ENCODE measurements at places on chromosomes 3 and 15.
A peak's percentile ranks its signal among the peaks of the same experiment; 100 is the strongest.

- no peaks in the 10 kb centered on the region for H3K27me3 ChIP-seq
- H3K36me3 ChIP-seq, result no peaks in the 10 kb centered on the region
- no peak for DNase-seq
- peaks cover 36% of the 10 kb centered on the region for H3K4me1 ChIP-seq
These were observed 10.2 kb downstream of the CDCP1 start for GRCh38 chr3:45135959-45136358.

- DNase-seq, result no peak
- no peaks in the 10 kb centered on the region for H3K36me3 ChIP-seq
- H3K4me1 ChIP-seq, result no peaks in the 10 kb centered on the region
- H3K27ac ChIP-seq, result no peak overlapping the region
- H3K27me3 ChIP-seq, result no peaks in the 10 kb centered on the region
These were observed 138.7 kb upstream of the CBLB start for GRCh38 chr3:106007512-106007911.

DNA sequence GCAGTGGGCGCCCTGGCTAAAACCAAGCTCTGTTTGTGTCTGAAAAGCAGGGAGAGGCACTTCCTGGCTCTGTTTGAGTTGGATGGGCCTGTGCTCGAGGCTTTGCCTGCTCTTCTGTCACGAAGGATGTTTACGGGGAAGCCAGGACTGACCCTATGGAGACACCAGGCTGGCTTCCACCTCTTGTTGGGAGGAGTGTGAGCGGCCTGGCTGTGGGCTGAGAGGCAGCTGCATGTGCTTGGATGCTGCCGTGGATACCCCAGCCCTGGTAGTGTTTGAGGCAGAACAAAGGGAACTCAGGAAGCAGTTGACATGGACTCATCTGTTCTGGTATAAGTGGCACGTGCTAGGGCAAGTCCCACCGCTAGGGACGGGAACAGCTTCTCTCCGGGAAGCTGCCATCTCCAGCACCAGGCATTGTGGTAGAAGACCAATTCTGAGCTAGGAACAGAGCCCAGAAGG is 17.6 kb upstream of the SLC41A3 start:
- H3K36me3 ChIP-seq, result no peaks in the 10 kb centered on the region
- peak; percentile 80 for DNase-seq
- peaks cover 17% of the 10 kb centered on the region for H3K4me1 ChIP-seq
- H3K27ac ChIP-seq, result peak overlapping the region; percentile 12

DNA sequence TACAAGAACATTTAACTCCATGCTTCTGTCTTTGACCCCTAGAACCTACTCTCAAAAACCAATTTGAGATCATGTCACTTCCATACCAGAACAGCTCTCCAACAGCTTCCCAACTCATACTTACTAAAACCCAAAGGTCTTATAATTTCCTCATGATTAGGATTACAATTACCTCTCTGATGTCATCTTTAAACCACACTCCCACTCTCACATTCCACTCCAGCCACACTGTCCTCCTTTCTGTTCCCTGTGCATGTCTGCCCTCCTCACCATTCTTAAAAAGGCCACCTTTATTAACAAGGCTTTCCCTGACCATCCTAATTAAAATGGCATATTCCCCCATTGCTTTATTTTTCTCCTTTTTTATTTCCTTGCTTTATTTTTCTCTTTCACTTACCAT is 18.9 kb downstream of the PHC3 start:
- H3K36me3 ChIP-seq, result no peaks in the 10 kb centered on the region
- no peak overlapping the region for H3K27ac ChIP-seq
- DNase-seq, result no peak
- H3K4me1 ChIP-seq, result peaks cover 13% of the 10 kb centered on the region

- H3K36me3 ChIP-seq, result no peaks in the 10 kb centered on the region
- peak overlapping the region; percentile 79 for H3K27ac ChIP-seq
- H3K4me3 ChIP-seq, result peak overlapping the region; percentile 9
- DNase-seq, result no peak
These were observed 5.6 kb downstream of the CSK start for GRCh38 chr15:74787251-74788041.

GRCh38 chr3:158685159-158685558 is 12.7 kb upstream of the LXN start:
- peaks cover 14% of the 10 kb centered on the region for H3K36me3 ChIP-seq
- no peak overlapping the region for H3K4me3 ChIP-seq
- no peak overlapping the region for H3K27ac ChIP-seq
- no peaks in the 10 kb centered on the region for H3K4me1 ChIP-seq

GRCh38 chr3:102531686-102532085 is 96.9 kb downstream of the ZPLD1 start:
- H3K27me3 ChIP-seq, result no peaks in the 10 kb centered on the region
- H3K36me3 ChIP-seq, result no peaks in the 10 kb centered on the region
- H3K4me3 ChIP-seq, result no peak overlapping the region
- no peak overlapping the region for H3K27ac ChIP-seq
- DNase-seq, result no peak
- H3K4me1 ChIP-seq, result peaks cover 7% of the 10 kb centered on the region

- H3K4me3 ChIP-seq, result no peak overlapping the region
- no peak overlapping the region for H3K27ac ChIP-seq
- DNase-seq, result no peak
- H3K27me3 ChIP-seq, result no peaks in the 10 kb centered on the region
- peaks cover 17% of the 10 kb centered on the region for H3K4me1 ChIP-seq
These were observed 149.7 kb upstream of the IL12A start for GRCh38 chr3:159838938-159839337.

DNA sequence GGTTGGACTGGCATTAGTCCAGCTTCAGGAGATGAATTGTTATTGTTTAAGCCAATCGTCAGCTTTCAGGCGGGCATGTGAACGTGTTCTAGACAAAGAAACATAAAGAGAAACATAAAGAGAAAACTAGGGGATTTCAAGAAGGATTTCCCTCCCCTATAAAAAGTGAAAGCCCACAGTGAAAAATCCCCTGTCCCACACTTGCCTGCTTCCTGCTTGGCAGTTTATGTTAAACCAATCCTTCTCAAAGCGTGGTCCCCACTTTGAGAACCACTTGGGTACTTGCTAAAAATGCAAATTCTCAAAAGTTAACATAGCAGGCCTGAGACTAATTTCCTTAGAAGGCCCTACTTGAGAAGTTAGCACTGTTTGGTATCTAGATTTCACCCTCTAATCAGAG is 293.0 kb upstream of the SOX14 start:
- no peak for DNase-seq
- no peak overlapping the region for H3K4me3 ChIP-seq
- no peak overlapping the region for H3K27ac ChIP-seq
- no peaks in the 10 kb centered on the region for H3K27me3 ChIP-seq
- no peaks in the 10 kb centered on the region for H3K36me3 ChIP-seq

- DNase-seq, result no peak
- no peak overlapping the region for H3K27ac ChIP-seq
- H3K36me3 ChIP-seq, result peaks cover 26% of the 10 kb centered on the region
- H3K4me3 ChIP-seq, result no peak overlapping the region
- H3K27me3 ChIP-seq, result no peaks in the 10 kb centered on the region
These were observed 11.4 kb downstream of the CCDC14 start for GRCh38 chr3:123949641-123950040.

- no peak overlapping the region for H3K27ac ChIP-seq
- no peaks in the 10 kb centered on the region for H3K27me3 ChIP-seq
- H3K4me1 ChIP-seq, result no peaks in the 10 kb centered on the region
- no peaks in the 10 kb centered on the region for H3K36me3 ChIP-seq
These were observed 40.0 kb downstream of the SLC6A11 start for GRCh38 chr3:10855871-10856662.

GRCh38 chr3:13792051-13792490 is 87.8 kb downstream of the WNT7A start:
- no peak for DNase-seq
- H3K4me1 ChIP-seq, result no peaks in the 10 kb centered on the region
- H3K4me3 ChIP-seq, result no peak overlapping the region
- no peaks in the 10 kb centered on the region for H3K36me3 ChIP-seq

GRCh38 chr15:33296050-33296449 is 14.7 kb upstream of the RYR3 start:
- no peak overlapping the region for H3K27ac ChIP-seq
- no peak overlapping the region for H3K4me3 ChIP-seq
- no peaks in the 10 kb centered on the region for H3K36me3 ChIP-seq
- no peaks in the 10 kb centered on the region for H3K4me1 ChIP-seq
- no peaks in the 10 kb centered on the region for H3K27me3 ChIP-seq

DNA sequence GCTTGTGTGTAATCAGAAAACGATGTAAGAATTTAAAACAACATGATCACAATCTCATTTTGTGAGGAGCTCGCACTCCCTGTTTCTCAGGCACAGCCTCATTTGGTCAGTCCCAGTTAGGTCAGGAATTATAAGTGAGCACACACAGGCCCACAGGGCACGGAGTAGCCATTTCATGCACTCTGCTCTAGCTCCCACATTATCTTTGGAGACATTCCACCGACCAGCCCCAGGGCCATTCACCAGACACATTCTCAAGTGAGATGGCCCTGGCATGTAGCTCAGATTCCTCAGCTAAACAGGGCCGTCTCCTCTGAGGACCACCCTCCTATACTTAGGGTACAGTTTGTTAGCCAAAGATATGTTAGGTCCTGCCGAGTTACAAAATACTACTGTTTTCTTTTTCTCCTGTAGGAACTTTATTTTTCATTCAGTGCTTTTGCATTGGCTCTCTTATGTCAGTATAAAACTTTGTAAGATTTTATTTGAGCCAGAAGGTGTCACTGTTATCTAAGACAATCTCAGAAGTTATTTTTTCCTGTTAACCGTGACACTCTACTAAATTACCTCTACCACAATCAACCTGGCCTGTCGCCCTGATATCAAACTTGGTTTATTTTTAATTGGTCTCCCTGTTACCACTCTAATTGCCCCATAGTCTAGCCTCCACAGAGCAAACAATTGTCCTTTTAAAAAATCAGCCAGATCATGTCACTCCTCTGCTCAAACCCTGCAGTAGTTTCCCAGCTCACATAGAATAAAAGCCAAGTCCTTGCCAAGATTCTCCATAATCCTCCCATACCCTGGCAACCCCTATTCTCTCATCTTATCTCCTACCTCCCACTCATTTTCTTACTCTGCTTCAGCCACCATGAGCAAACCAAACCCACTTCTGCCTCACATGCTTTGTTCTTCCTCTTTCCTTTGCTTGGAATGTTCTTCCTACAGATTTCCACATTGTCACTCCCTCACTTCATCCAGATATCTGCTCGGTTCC is 105.7 kb downstream of the PPP2R3A start:
- H3K4me3 ChIP-seq, result no peak overlapping the region
- DNase-seq, result no peak
- H3K27me3 ChIP-seq, result no peaks in the 10 kb centered on the region
- H3K27ac ChIP-seq, result peak overlapping the region; percentile 31

- peak overlapping the region; percentile 55 for H3K27ac ChIP-seq
- DNase-seq, result no peak
- no peak overlapping the region for H3K4me3 ChIP-seq
- no peaks in the 10 kb centered on the region for H3K27me3 ChIP-seq
- H3K36me3 ChIP-seq, result no peaks in the 10 kb centered on the region
- peaks cover 40% of the 10 kb centered on the region for H3K4me1 ChIP-seq
These were observed 323.6 kb upstream of the CTDSPL start for GRCh38 chr3:37537914-37538691.

- no peak overlapping the region for H3K27ac ChIP-seq
- H3K4me1 ChIP-seq, result peaks cover 6% of the 10 kb centered on the region
- no peak for DNase-seq
- no peaks in the 10 kb centered on the region for H3K27me3 ChIP-seq
- no peaks in the 10 kb centered on the region for H3K36me3 ChIP-seq
These were observed 38.4 kb downstream of the KCNAB1 start for GRCh38 chr3:156158656-156159295.
